Activated CD4-positive, alpha-beta T cell treated with anti-CD3 and anti-CD28 coated beads, Interleukin-2, amount 10 ng/mL, durations not matched to agents 7 days and 5 days (primary cell): ENCODE measurements at places on chromosomes 6 and 20. TPM values are rescaled to one million over a fixed set of nuclear protein-coding genes. Genes with fewer than 3 reads are reported as not detected.

- peaks cover 85% of the 10 kb centered on the region for H3K4me1 ChIP-seq
- H3K36me3 ChIP-seq, result peaks cover 40% of the 10 kb centered on the region
- no peaks in the 10 kb centered on the region for H3K27me3 ChIP-seq
These were observed 56.3 kb downstream of the PREX1 start for GRCh38 chr20:48771542-48771941.

DNA sequence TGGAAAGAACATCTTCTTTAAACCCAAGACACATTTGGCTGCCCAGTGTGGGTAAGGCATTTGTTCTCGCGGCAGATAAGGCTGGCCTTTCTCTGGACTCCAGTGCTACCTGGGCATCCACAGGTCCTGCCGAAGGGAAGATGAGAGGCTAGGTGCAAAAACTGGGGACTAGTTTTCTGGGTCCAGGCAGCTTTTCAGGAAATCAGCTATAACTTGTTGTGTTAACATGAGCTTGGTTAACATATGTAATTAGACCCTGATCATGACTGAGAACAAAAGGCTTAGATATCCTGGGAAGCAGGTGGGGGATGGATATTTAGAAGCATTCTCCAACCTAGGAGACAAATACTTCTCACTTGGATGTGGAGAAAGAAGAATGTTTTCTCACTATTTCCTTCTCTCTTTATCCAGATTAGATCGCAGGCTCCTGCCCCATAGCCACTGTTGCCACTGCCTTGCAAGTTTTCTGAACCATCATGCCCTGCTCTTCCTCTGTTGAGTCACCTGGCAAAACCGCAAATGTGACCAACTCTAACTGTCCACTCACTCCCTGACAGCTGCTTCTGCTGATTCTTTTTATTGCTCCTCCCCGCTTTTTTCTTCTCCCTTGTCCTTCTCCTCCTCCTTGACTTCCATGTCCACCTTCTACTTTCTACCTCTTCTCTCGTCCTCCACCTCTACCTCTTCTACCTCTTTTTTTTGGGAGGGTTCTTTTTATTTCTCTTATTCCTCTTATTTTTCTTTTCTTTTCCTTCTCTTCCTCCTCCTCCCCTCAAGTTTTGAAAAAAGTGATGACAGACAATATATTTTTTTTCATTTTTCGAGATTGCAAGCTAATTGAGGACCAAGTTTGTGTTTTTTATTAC, 258.1 kb downstream of the UTRN start:
- no peak overlapping the region for H3K4me3 ChIP-seq
- no peak for DNase-seq
- peaks cover 68% of the 10 kb centered on the region for H3K36me3 ChIP-seq
- H3K27ac ChIP-seq, result no peak overlapping the region

- no peak overlapping the region for H3K4me3 ChIP-seq
- no peak overlapping the region for H3K27ac ChIP-seq
- H3K36me3 ChIP-seq, result no peaks in the 10 kb centered on the region
- DNase-seq, result no peak
- H3K4me1 ChIP-seq, result no peaks in the 10 kb centered on the region
These were observed 124.2 kb downstream of the FHL5 start for GRCh38 chr6:96687121-96687520.

DNA sequence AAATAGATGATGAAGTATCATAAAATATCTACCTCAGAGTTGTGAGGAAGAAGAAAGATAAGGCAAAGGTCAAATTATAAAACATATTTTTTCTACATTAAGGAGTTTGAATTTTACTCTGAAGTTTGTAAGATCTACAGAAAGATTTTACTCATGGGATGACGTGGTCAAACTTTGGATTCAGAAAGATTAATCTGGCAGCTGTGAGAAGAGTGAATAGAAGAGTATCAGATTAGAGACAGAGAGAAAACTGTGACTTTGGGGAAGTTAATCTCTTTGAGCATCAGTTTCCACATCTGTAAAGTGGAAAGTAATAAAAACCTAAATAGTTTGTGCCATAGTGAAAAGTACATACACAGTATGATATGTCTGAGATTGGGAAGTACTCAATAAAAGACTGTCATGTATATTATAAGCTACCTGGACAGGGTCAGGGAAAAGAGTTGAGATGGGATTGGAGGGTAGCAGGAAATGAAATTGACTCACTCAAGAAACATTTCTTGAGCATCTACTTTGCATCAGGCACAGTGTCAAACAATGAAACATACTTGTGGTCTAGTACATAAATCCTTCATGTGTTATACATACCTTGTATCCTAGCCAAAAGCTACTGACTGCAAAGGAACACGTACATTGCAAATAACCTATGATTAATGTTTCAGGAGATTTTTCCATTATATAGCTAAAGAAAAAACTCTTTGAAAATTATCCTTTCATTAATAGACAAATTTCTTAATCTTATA, 222.1 kb downstream of the TMEM200A start:
- DNase-seq, result no peak
- H3K4me1 ChIP-seq, result peaks cover 12% of the 10 kb centered on the region
- H3K27me3 ChIP-seq, result peaks cover 3% of the 10 kb centered on the region
- no peak overlapping the region for H3K4me3 ChIP-seq

DNA sequence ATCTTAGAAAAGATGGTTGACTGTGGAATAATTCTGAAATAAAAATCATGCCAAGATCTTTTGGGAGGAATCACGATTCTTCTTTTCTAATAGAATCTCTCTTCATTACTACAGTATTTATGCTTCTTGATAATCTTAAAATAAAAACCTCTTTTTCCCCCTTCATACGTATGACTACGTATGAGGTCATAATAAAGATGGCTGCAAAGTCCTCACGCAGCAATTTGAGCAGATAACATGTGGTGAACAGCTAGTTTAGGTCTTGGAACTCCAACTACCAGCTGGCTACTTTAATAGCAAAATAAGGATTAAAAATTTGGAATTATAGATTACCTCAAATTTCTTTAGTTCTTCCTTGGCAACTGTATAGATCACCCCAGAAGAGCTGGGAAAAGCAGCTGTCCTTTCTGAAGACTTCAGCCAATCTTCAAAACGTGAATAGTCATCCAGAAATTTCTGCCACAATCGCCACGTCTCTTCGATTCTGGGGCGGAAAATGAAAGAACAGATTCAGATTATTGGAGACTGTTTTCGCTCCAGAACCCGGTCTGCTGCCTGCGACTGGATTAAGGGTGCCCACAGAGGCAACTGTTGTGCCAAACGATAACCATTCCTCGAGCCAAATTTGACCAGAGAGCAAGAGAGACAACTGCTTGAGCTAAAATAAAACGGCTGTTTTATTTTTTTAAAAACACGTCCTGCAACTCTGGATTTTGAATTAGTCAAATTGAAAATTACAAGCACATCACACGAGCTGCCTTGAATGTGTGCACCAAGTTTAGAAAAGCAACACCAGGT, 347.3 kb downstream of the ESR1 start:
- H3K4me3 ChIP-seq, result no peak overlapping the region
- no peaks in the 10 kb centered on the region for H3K27me3 ChIP-seq
- no peaks in the 10 kb centered on the region for H3K4me1 ChIP-seq

DNA sequence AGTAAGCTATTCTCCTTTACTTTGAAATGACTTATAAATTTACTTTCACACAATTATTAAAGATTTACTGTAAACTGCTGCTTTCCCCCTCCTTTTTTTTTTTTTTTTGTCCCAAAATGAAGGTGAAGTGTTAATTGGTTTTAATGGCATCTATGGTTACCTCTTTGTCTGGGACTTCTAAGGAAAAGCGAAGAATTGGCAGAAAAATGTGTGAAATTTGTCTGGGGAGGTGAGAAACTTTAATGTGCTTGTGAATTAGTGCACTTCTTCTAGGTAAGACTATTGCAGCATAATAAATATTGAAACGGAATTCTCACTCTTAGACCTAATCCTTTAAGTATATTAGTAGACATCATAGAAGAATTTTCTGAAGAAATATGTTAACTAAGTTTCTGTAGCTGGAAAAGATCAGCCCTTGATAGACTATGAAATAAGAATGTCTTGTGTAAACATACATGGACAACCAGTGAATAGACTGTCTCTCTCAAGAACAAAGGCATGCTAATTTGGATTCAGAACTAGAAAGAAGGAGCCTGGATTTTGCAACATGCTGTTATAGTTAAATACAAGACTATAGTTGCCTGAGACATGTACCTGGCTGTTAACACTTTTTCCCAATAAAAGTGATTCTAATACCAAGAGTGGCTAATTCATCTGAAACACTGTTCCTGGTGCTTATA, 23.9 kb downstream of the FLRT3 start:
- no peaks in the 10 kb centered on the region for H3K27me3 ChIP-seq
- H3K4me3 ChIP-seq, result no peak overlapping the region
- H3K36me3 ChIP-seq, result no peaks in the 10 kb centered on the region
- no peak overlapping the region for H3K27ac ChIP-seq
- no peaks in the 10 kb centered on the region for H3K4me1 ChIP-seq

DNA sequence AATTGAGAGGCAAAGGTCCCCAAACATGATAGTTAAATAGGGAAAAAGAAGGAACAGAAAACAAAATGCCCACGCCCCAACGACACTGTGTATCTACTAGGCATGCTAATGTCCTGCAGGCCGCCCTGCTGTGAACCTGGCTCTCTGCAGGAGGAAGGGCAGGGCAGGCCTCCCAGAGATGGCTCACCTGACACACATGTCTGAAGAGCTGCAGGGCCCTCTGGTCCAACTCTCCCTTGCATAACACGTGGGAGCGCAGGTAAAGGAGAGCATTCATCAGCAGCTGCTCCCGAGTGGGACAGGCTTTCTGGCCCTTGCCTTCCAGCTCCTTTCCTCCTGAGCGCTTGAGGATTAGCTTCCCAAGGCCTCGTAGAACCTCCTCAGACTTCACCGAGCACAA, 53.7 kb upstream of the LYRM2 start:
- peaks cover 16% of the 10 kb centered on the region for H3K4me1 ChIP-seq
- H3K36me3 ChIP-seq, result peaks cover 50% of the 10 kb centered on the region
- no peak overlapping the region for H3K27ac ChIP-seq
- DNase-seq, result no peak
- H3K27me3 ChIP-seq, result no peaks in the 10 kb centered on the region
- no peak overlapping the region for H3K4me3 ChIP-seq

DNA sequence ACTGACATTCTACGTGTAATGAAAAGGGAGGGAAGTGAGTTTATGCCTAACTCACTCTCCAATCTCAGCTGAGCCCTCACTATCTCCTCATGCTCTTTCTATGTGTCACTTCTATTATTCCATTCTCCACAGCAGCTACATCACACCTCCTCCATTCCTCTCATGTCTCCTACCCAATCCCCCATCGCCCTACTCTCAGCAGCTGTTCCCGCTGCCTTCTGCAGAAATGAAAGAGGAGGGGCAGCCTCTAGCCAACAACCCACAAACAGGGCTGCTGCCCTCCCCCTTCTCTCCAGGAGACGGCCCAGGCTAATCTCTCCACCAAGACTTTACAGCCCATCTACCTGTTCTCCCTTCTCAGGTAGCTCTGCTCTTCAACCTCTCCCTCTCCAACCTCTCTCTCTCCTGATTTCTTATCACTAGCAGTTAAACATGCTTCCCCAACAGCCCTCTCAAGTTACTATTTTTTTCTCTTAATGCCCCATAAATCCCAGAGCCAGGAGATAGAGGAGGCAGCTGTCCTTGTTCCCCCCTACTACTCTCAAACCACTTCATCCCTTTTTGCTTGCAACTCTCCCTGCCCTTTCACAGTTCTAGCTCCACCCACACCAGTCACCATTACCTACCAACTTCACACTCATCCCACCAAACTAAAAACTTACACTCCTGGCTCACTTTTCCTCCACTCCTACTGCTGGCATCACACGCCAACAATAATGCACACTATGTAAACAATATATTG, 136.5 kb downstream of the BTBD9 start:
- no peaks in the 10 kb centered on the region for H3K36me3 ChIP-seq
- H3K4me3 ChIP-seq, result no peak overlapping the region
- no peak overlapping the region for H3K27ac ChIP-seq
- H3K27me3 ChIP-seq, result no peaks in the 10 kb centered on the region
- no peak for DNase-seq

- no peaks in the 10 kb centered on the region for H3K27me3 ChIP-seq
- no peak overlapping the region for H3K4me3 ChIP-seq
- no peak for DNase-seq
- H3K4me1 ChIP-seq, result peaks cover 6% of the 10 kb centered on the region
These were observed 8.5 kb upstream of the MRPS10 start for GRCh38 chr6:42226161-42226611.

GRCh38 chr20:53658322-53658721, 64.7 kb upstream of the ZNF217 start:
- H3K27me3 ChIP-seq, result no peaks in the 10 kb centered on the region
- DNase-seq, result no peak
- peaks cover 2% of the 10 kb centered on the region for H3K36me3 ChIP-seq
- H3K27ac ChIP-seq, result no peak overlapping the region
- peaks cover 79% of the 10 kb centered on the region for H3K4me1 ChIP-seq

DNA sequence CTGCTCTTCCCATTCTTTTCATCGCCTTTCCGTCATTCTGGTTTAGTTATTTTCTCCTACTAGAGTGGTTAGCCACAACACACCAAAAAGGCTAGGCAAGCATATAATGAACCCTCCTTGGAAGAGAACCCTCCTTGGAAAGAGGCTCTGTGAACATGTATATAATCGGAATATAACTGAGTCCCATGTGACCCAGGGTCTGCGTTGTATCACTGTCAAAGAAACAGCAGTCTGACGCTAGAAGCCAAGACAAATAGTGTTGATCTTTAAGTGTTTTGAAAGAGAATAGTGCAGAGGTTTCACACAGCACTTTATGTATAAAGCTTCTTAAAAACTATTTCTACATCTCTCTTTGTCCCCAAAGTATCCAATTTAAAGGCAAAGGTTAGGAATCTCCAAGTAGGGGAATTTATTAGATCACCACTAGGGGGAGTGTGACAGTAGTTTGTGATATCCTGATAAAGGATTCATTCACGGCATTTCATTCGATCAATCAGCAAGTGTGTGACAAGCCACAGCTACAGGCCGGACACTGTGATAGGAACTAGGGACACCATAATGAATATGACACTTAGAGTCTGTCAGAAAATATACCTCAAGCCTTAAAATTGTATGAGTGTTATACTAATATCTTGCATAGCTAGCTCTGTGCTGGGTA, 395.3 kb downstream of the CD109 start:
- H3K4me1 ChIP-seq, result no peaks in the 10 kb centered on the region
- H3K36me3 ChIP-seq, result no peaks in the 10 kb centered on the region
- no peak for DNase-seq

DNA sequence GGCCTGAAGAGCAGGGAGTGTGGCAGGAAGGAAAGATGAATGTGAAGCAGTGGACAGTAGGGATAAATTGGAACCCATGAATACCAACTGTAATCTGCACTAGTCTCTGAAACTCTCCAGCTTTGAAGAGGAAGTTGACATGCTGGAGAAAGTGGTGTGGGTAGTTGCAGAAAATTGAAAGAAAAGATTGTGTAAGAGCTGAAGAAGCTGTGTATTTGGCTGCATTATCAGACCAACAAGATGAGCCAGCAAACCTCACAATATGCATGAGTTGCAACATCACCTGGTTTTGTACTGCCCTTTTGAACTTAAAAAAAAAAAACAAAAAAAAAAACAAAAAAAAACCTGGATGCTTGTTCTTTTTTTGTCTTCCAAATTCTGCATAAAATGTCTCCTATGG, 921.9 kb upstream of the EYS start:
- no peak overlapping the region for H3K4me3 ChIP-seq
- DNase-seq, result no peak

The PSMB1 gene
- total RNA-seq, result 117 TPM

The COL11A2 gene
- total RNA-seq, result 1.4 TPM

The MYLK4 gene
- 0.69 TPM for total RNA-seq

The SENP6 gene
- total RNA-seq, result 70.9 TPM

The CST5 gene
- not detected for total RNA-seq

The SLC22A7 gene
- not detected for total RNA-seq

The MROH8 gene
- 3.0 TPM for total RNA-seq

The MCUR1 gene
- 32.7 TPM for total RNA-seq

The ADGRF5 gene
- not detected for total RNA-seq

The TCP11 gene
- total RNA-seq, result not detected

The PLCB4 gene
- not detected for total RNA-seq
